Fibroblast of the aortic adventitia (primary cell): ENCODE measurements at places on chromosomes 5 and 9.

GRCh38 chr5:181181650-181182565 is 23.1 kb downstream of the TRIM7 start:
- DNase-seq: peak; percentile 74

DNA sequence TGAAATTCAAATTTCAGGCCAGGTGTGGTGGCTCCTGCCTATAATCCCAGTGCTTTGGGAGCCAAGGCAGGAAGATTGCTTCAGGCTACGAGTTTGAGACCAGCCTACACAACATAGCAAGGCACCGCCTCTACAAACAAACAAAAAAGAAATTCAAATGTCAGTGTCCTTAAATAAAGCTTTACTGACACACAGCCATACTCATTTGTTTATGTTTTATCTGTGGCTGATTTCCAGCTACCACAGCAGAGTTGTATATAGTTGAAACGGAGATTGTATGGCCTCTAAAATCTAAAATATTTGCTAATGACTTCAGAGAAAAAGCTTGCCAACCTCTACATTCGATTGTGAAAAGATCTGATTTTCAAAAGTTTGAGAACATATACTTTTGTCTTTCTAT is 15.4 kb downstream of the SHLD3 start:
- DNase-seq: no peak

DNA sequence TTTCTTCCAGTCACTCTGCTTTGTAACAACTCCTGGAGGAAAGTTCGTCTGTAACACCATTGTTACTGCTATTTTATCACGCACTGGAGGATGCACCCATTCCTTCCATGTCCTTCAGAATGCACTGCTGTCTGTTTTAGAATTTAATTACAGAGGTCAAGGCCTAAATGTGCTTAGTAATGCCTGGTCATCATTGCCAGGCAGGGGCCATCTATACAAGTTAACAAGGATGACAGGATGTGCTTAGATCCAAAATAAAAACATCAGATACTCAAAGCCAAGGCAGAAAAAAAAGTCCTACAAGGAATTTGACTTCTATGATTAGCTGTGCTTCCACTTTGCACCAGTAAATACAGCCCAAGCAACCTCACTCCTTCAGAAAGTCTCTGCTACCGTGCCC is 371.4 kb downstream of the SEMA5A start:
- no peak for DNase-seq

DNA sequence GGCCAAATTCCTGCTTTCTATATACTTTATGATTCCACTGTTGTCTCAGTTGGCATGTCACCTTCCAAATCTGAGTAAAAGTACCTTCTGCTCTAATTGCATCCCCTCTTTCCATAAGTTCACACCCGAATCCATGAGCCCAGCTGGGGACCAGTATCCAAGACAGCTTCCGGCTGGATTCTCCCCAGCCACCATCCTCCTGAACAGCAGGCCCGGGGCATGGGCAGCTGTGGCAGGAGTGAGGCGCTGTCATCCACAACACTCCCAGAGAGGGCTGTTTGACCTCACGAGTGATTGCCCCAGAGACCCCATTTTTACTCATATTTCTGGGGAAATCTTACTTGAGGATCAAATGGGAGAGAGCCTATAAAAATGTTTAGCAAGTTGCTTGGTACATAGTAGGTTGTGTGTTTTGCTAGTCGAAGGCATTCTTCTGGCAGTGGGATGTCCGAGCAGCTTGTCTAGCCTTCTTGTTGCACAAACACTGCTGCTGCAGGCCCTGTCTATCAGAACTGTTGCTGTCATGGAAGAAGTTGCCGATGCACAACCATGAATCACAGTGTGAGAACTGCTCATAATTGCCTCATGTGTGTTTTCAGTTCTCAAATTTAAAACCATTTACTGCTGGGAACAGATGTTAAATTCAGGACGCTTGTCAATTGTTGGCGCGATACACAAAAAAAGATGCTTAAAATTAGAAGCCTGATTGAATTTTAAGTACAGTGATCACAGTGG is 93.8 kb downstream of the HSPA4 start:
- DNase-seq: no peak

GRCh38 chr9:126999315-127000068 is 84.9 kb downstream of the RALGPS1 start:
- no peak for DNase-seq

GRCh38 chr5:139474890-139475791 is 4.3 kb downstream of the SMIM33 start:
- peak; percentile 79 for DNase-seq

GRCh38 chr5:22352493-22352892 is 500.7 kb downstream of the CDH12 start:
- no peak for DNase-seq

GRCh38 chr5:65394087-65394486 is 87.6 kb downstream of the ADAMTS6 start:
- DNase-seq: peak; percentile 98

- DNase-seq: no peak
Observed at GRCh38 chr5:136027311-136027710, 1.5 kb upstream of the TGFBI start.
